ENCODE measurements at places on chromosomes 6 and 20.

DNA sequence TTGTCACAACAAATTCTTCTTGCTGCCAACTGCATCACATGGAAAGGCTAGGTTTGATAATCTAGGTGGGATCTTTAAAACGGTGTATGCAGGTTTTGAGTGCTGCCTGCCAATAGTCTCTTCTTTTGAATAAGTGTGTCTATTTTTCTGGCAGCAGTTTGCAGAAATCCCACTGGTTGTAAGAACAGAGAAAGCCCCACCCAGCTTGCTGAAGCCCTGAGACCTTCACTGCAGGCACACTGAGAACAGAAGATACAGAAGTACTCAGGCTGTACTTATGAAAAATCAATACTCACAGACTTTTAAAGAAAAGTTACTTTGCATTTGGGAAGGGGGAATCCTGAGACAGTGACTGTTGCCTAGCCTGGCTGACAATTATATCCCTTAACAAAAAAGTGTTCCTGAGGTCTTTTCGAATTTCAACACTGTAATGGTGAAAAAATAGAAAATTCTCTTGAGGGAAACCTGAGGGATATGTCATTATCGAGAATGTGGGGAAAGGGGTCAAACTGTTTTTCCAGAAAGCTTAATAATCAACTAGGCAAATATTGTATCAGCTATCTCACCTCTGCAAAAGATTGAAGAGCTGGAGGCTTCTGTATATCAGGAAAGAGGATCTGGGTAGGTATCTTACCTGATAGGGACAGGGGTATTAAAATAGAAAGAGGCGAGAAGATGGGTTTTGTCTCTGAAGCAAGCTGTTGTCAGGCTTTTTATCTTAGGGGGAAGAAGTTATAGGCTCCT, 199.9 kb downstream of the LRFN2 start:
- DNase-seq: no peak

GRCh38 chr6:8108031-8108660, 5.8 kb upstream of the EEF1E1 start:
- DNase-seq: no peak

GRCh38 chr6:128358244-128358776, 162.1 kb downstream of the PTPRK start:
- no peak for DNase-seq

- no peak for DNase-seq
Measured at GRCh38 chr6:170062915-170063241, 228.0 kb downstream of the DLL1 start.

- DNase-seq: no peak
Measured at GRCh38 chr6:169752074-169752623, 727 bp downstream of the ERMARD start.

- DNase-seq: no peak
Measured at GRCh38 chr6:132322398-132322797, 78.9 kb downstream of the MOXD1 start.

DNA sequence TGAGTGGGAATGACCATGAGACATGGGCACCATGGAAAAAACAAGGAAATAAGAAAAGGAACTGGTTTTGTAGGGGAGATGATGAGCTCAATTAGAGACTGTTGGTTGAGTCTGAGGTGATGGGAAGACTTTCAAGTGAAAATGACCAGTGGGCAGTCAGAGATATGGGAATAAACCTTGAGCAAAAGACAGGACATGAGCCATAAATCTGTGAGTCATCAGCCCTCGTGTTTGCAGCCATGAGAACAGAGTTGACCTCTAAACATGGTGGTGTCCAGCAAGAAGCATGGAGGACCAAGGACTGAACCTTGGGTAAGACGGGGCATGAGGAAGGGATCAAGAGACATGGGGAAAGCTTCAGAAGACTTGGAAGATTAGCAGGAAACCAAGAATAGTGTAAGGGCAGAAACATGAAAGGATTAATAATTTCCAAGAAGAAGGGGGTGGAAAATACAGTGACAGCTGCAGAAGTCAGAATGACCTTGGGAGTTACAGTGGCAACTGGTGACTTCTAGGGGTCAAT, 280.6 kb upstream of the PRDM1 start:
- no peak for DNase-seq

- DNase-seq: peak; percentile 25
Measured at GRCh38 chr20:46520976-46521579, 7.7 kb upstream of the ZNF334 start.

GRCh38 chr20:42018979-42019378, 400.8 kb upstream of the CHD6 start:
- no peak for DNase-seq

- DNase-seq: no peak
Measured at GRCh38 chr6:166443166-166443565, 60.4 kb upstream of the MPC1 start.

DNA sequence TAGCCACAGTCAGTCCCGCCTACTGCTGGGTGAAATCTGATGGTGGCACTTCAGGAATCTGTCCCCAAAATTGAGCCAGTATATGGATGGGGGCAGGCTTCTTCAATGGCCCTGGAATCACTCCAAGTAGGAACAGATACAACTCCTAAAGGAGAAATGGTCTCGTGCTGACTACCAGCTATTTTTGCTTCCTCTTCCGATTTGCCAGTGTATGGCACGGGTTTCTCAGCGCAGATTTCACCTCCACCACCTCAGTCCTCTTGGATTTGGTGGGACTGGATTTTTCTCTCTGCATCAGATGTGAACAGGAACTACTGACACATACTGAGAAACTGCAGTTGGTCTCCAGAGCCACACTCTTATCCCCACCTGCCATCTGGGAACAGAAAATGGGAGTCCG, 27.2 kb downstream of the PNPLA1 start:
- DNase-seq: no peak

GRCh38 chr20:19628570-19629134, 129.4 kb upstream of the RIN2 start:
- DNase-seq: peak; percentile 19
